ENCODE measurements at places on chromosomes 12 and 14.
A peak's percentile ranks its signal among the peaks of the same experiment; 100 is the strongest.

- peak; percentile 63 for DNase-seq
Measured at GRCh38 chr12:46555406-46555852, 182.9 kb upstream of the SLC38A2 start.

DNA sequence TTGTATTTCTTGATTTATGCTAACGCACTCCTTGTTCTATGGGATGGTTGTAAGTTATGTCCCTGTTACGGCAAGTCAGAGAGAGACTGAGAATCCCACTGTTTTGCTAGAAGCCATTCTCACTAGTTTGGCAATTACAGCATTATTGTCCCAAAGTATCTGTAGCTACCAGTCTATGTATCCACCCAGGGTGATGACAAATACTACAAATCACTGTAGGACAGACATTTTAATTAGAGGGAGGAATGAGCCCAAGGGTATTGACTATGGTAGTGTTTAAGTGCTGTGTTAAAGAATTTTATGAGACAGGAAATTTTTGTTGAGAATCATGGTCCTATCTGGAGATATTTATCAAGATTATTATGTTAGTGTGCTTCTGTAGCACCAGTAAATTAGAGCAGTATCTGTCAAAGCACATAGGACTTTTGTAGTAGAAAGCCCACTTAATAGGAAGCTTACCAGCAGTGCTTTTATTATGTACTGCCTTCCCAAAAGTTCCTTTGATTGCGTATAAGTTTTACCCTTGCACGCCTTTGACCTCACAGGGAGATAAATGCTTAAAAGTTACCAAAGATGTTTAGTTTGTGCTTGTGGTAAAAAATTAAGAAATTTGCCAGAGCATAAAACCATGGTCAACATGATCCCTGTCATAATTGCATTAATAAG lies 10.7 kb downstream of the PRKCH start:
- DNase-seq: no peak

DNA sequence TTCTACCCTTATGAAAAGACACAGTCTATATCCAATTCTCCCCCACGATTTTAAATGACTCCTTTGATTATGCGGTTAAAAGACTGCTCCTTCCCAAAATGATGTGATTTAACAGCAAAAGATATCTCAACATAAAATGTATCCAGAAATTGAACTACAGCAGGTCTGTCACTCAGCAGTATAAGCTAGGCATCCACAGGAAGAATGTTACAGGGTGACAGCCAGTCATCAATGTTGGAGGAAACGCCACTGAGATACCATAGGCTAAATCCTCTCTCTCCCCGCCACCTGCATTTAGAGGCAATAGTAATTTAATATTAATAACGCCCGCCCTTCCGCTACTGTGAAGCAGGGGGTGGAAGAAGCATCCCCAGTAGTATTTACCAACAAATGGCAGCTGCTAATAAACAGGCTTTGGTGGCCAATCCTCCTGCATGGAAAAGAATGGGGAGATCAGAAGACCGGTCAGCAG lies 613 bp downstream of the RECQL start:
- DNase-seq: no peak

DNA sequence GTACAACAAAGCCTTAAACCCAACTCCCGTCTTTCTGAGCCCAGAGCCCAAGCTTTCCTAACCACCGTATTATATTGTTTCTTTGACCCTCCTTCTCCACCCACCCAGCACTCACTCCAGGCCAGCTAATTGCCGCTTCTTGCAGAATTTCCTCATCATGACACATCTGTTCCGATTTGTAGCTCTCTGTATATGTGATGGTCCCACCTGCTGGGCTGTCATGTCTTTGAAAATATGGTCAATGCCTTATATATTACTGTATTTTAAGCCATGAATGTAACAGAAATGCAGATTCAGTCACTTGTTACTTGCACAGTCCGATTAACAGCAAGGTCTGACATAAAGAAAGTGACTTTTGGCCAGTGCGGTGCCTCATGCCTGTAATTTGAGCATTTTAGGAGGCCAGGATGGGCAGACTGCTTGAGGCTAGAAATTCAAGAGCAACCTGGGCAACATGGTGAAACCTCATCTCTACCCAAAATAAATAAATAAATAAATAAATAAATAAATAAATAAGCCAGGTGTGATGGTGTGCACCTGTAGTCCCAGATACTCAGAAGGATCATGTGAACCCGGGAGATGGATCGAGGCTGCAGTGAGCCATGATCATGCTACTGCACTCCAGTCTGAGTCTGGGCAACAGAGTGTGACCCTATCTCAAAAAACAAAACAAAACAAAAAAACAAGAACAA lies 359.8 kb downstream of the ATP23 start:
- no peak for DNase-seq

DNA sequence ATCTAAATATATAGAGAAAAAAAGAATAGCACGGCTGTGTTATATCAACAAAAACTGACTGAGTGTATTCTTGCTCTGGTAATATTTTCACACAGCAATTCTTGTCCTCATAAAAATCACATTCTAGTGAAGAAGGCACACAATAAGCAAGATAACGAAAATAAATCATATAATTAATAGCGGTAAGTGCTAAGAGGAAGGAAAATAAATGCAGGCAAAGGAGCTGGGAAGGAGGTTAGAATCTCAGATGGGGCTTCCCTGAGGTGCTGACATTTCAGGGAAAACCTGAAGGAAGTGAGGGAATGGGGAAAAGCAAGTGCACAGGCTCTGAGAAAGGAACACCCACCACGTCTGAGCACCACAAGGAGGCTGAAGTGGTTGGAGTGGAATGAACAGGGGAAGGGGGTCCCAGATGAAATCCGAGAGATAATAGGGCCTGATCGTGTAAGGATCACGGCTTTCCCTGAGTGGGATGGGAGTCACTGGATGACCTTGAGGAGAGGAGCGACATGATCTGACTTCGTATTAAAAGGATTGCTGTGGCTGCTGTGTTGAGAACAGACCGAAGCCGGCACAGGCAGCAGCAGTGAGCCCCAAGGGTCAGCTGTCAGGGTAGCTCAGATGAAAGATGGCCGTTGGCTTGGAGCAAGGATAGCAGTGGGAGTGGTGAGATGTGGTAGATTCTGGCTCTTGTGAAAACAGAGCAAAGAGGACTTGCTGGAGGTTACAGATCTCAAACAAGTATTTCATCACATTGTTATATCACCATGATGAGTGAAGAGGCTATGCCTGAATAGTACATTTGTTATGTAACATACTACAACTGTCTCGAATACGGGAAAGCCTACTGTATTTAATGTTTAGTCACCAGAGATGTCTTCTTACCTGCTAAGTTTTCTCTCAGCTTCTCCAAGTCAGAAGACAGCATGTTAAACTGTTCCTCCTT lies 67.1 kb upstream of the VPS33A start:
- DNase-seq: no peak

DNA sequence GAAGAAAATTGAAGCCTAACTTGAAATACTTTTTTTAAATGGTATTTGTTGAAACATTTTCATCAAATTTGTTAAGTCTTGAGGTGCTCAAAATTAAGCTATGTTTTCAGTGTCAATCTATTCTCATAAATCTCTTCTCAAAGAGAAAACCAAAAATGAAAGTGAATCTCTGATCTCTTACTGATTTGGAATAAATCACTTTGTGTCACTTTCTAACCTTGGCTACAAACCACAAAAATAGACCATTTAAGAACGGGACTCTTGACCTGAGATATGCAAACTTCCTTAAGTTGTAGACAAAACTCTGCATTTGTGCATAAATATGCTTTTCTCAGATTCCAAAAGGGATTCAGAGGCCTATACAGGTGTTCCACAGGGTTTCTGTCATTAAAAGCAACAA lies 192.9 kb downstream of the SEC23A start:
- no peak for DNase-seq

GRCh38 chr12:32997471-32997870 lies 100.9 kb upstream of the PKP2 start:
- DNase-seq: no peak

DNA sequence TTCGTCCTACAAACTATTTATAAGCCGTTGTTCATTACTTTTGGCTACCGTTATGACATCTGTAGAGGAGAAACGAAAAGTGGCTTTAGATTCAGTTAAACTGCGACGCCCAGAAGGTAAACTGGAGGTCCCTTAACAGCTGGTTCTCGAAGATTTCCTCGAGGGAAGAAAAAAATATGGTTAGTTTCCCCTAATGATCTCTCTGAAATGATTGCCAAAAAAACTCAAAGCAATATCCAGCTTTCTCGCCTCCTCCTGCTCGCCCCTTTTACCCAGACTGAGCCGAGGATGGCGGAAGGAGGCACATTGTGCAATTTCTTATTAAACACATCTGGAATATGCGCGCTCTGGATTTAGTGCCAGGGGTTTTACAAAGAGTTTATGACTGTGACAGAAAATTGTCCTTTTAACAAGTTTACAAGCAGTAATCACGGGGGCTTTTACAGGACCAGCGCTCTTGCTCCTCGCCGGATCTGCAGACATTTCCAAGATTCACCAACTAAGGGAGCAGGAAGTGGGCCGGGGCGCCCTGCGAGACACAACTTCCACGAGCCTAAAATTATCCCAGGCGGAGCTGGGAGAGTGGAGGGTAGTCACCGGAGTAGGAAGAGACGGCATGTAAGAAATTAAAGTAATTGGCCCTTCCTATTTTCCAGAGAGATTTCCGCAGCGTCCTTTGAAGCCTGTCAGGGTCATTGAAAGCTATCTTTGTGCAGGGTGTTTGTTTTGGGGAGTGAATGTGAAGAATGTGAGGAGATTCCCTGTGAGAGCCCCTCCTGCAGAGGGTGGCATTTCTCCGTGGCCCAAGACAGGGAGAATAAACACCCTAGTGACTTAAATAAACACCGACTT lies 5.6 kb downstream of the SIX1 start:
- no peak for DNase-seq

DNA sequence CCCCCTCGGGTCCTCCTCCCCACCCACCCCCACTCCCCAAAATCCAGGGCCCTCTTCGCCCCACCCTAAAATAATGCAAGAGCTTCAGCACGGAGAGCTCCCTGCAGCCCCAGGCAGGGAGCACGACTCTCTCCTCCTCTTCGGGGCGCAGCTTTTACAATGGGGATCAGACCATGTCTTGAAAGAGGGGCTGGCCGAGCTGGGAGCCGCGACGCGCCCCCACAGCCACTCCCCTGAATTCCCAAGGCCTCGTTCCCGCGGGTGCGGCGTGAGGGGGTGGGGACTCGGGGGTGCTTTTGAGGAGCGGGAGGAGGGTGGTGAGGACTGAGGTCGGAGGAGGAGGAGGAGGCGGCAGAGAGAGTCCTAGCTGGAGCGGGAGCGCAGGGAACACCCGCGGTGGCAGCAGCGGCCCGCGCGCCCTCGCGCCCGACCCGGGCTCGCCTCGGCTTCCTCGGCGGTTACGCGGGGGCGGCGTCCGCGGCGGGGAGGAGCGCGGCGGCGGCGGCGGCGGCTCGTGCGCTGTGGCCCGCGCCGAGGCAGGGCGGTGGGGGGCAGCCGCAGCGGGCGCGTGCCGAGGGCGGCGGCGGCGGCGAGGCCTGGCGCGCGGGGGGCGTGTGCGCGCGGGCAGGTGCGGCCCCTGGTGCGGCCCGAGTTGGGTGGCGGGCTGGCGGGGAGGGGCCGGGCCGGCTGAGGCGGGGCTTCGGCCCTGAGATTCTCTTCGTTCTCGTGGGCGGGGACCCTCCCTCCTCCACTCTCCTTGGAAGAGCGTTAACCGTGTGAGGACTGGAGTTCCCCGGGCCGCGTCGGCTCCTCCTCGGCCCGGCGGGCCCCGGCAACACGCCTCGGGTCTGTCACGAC lies at the start of gene ANKS1B:
Gene ANKS1B, minus strand, starts transcription at position 666 of the 858 bp plus-strand sequence. CDS start 699 bp downstream, outside the sequence.
- peak; percentile 32 for DNase-seq

- DNase-seq: no peak
Measured at GRCh38 chr14:101757064-101757838, 4.3 kb upstream of the PPP2R5C start.

GRCh38 chr12:21502164-21502496 lies 541 bp downstream of the GOLT1B start:
- DNase-seq: peak; percentile 38

- no peak for DNase-seq
Measured at GRCh38 chr12:117311-117710, 50.7 kb downstream of the IQSEC3 start.

DNA sequence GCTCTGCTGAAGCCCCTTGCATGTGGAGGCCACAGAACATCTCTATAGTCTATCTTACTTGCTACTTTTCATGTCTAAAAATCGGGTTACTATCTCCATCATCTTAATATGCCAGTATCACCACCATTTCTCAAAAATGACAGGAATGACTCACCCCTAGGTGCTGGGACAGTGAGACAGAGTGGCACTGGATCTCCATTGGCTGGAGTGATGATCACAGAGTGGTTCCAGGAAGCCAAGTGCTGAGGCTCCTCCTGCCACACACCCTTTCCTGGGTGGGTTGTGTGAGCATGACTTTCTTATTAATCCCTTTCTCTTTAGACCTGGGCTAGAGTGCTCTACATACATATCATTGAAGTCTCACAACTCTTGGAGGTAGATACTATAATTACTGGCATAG lies 3.3 kb upstream of the ASCL1 start:
- no peak for DNase-seq

GRCh38 chr14:80074900-80075574 lies 136.3 kb downstream of the DIO2 start:
- DNase-seq: no peak

DNA sequence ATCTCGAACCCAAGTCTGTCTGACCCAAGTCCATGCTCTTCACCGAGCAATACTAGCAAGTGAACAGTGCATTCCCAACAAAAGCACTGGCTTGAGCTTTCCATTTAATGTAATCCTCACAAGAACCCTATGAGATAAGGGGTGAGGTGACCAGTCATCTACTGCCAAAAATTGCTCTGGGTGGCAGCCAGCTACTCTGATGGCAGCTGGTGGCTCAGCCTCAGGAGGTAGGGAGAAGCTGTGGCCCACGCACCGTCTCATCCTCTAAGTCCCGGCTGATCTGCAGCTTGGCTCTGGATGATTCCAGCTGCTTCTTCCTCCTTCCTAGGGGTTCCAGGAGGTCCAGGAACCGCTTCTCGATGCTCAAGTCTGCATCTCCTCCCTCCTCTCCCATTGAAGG lies 75.2 kb downstream of the PLEKHG3 start:
- DNase-seq: no peak

- DNase-seq: no peak
Measured at GRCh38 chr14:43795600-43796228, 711.4 kb downstream of the FSCB start.

DNA sequence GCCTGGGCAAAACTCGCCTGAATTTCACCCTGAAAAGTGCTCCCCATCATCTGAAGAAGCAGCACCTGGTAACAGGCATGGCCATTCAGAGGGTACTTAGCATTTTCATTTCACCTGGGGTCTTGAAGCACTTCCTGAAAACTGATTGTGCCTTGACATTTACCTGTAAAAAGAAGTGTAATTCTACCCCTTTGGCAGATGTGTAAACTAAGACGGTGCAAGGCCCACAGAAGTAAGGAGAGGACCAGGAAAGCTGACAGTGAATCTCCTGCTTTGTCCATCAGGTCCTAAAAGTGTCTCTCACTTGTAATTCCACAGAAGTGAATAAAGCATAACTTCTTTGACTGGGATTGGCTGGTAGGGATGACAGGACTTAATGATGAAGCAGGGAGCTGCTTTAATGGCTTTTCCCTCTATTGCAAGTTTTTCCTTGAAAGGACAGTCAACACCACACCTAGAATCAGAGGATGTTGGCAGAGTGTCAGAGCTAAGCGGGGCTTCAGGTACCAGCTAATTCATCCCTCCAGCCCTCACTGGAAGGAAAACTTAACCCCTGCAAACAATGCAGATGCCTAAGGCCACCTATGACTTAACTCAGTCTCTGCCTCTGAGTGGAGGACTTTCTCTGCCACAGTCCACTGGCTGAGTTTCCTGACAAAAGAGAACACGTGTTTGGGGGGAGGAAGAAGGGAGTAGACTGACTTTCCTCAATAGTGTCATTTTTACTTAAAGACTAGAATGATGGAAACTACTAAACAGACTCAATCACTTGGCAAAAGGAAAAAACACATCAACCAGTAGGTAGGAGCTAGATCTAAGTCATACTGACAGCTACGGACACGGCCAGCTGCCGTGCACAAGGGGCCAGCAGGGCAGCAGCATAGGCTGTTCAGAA lies 74.7 kb downstream of the NUAK1 start:
- DNase-seq: no peak

Measured in AG08395 (cell line).